ENCODE measurements at places on chromosomes 16 and 17.

DNA sequence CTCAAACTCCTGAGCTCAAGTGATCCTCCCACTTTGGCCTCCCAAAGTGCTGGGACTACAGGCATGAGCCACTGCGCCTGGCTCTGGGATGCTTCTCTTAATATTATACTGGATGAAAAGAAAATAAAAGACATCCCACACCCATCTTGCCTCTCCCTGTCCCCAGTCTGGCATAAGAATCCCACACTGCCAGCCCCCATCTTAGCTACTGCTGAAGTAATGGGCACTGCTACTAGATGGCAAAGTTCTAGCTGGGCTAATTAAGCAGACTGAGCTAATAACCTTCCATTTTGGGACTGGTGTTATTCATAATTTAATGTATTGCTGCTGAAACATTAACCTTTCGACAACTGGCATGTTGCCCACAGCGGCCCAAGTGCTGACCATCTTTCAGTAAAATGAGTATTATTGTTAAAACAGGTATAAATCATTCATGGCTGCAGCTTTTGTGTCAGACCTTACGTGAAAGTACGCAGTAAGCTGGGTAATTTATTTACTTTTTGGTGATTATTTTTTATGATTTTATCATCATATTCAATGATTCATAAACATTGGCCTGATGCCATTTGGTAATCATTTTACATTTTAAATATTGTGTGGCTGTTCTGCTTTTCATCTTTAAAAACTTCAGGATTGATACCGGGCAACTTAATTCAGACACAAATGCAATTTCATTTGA is 47.4 kb upstream of the ZFHX3 start:
- no peak for DNase-seq

- DNase-seq: no peak
Observed at GRCh38 chr16:19884611-19885450, at the start of gene GPRC5B. Gene GPRC5B, minus strand, starts transcription at chr16:19884848. Its CDS starts 12,003 bp downstream, at chr16:19872845.

- DNase-seq: no peak
Observed at GRCh38 chr17:56821847-56822534, 11.7 kb downstream of the C17orf67 start.

DNA sequence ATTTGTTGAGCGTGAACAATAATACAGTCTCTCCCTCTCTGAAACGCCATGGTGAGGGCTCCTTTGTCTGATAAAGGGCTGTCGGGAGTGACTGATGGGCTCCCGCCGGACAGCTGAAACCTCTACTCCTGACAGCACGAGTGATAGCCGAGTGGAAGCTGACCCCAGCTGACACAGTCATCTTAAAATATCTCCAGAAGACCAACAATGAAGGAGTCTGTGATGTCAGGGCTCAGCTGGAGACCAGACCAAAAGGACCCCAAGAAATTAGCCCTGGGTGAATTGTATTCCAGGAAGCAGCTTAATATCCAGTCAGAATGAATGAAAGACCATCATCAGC is 22.4 kb downstream of the CCDC182 start:
- DNase-seq: no peak

DNA sequence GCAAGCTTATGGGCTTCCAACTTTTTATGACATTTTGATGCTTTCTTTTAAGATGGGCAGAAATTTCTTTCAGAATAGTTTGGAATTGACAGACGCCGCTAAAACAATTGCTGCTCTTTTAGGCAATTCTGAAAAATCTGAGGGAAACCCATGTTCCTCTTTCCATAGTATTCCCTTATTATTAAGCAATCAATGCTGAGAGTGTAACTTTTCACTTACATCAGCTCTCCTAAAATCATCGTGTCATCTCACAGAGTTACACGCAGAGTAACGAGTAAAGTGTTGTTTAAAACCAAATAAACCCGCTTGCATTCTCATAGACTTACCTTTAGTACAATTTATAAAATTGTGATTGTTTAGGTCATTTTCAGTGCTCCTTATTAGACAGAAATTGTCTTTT is 150.6 kb downstream of the MAF start:
- no peak for DNase-seq

GRCh38 chr17:32348483-32348800 is 1.5 kb upstream of the ZNF207 start:
- DNase-seq: no peak

- DNase-seq: no peak
Observed at GRCh38 chr17:51820252-51820651, 338.3 kb downstream of the CA10 start.

DNA sequence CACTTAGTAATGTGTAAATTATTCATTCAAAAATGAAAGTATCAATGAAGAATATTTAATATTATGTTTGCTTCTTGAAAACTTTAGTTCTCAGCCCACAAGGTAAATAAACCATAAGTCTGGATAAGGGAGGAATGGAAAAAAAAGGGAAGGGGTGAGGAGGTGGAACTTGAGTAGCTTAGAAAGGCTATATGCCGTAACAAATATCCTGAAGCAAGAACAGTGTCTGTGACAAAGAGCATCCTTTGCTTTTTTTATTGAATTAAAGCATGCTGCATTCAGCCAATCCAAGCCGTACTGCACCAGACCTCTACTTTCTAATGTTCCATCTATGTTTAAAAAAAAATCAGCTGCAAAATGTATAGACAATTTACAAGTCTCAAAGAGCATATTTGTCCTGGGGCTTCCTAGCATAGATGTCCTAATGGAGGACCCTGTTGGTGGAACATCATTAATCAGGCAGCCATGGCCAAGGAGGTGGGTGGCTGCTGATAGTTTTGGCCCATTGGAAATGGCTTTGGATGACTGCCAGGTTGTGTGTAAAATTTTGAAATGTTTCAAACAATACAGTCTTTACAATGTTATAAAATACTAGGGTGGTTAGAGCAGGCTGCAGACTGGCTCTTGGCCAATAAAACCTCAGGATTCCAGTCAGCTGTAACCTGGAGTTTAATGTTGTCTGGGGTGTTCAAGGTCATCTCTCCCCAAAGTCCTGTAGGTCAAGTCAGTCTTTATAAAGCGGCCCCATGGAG is 895.8 kb upstream of the SOX9 start:
- DNase-seq: no peak

DNA sequence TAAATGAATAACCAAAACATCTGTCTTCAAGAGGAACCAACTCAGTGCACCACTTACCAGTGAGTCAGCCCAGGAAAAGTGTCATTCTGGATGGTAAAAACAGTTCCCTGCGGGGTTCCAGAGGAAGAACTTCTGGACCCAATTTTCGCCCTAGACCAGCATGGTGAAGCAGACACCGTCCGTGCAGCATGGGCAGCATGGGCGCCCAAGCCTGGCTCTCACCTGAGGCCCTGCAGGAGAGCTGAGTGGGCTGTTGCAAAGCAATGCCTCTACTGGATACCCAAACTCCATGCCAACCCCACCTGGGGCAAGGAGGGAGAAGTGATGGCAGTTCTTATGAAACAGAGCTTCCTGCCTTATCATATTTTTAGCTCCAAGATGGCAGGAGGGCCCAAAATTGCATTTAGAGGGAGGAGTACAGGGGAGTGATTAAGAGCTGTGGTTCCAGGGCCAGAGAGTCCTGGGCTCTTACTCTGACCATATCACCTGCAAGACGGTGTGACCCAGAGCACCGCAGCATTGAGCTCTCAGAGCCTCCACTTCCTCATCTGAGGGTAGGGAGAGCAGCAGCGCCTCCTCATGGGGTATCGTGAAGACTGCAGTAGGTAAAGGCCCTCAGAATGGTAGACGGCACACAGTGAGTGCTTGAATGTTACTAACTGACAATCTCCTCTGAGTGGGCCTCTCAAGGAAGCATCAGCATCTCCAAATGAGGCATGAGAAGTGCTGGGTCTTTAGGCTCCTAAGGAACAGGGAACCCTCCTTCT is 16.6 kb upstream of the INPP5K start:
- no peak for DNase-seq

GRCh38 chr17:76968707-76969597 is 100.7 kb downstream of the MGAT5B start:
- DNase-seq: no peak

DNA sequence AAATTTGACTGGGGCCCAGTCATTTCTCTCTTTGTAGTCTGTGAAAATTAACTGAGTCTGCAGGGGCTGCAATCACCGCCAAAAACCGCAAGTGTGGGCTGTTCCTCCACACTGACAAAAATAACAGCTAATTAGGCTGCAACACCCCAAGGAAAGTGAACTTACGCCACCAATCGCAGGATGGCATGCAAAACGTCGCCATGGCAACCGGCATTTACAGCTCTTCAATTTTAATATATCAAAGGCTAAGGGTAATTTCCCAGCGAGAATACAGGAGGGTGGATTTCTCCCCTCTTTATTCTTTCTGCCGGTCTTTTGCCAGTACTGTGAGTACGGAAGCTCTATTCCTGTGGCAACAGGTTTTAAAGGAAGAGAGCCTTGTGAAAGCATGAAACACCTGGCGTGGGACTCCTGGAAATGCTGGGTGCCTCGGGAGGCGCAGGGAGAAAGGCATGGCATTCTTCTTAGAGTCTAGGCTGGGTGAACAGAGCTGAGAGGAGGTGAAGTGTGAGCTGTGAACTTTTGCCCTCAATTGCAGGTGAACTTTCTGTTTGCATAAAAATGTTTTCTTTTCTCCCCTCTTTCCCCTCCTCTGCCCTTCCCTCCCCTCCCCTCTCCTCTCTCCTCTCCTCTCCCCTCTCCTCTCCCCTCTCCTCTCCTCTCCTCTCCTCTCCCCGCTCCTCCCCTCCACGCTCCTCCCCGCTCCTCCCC is 399.7 kb downstream of the XYLT1 start:
- peak; percentile 74 for DNase-seq

GRCh38 chr16:28089992-28090365 is 26.5 kb upstream of the GSG1L start:
- no peak for DNase-seq

DNA sequence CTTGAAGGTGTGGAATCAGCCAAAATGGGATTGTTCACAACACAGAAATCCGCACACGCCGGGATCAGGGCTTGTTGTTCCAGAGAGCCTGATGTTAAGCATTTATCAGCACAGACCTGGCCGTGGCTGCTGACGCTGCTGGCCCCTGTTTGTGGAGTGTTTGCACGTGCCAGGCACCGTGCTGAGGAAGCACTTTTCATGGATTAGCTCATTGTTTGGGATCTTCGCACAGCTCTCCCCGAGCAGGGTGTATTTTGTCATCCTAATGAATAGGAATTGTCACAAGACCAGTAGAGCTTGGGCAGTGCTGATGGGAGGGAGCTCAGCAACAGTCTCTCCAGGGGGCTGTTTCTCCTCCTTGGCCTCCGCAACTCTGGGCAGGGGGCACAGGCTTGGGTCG is 160.4 kb upstream of the PLCG2 start:
- no peak for DNase-seq

GRCh38 chr17:48055531-48056245 is 7.5 kb downstream of the NFE2L1 start:
- DNase-seq: peak; percentile 85

- DNase-seq: no peak
Observed at GRCh38 chr17:78022425-78022824, 63.9 kb downstream of the TNRC6C start.

GRCh38 chr17:61756561-61756960 is 106.8 kb downstream of the BRIP1 start:
- no peak for DNase-seq

DNA sequence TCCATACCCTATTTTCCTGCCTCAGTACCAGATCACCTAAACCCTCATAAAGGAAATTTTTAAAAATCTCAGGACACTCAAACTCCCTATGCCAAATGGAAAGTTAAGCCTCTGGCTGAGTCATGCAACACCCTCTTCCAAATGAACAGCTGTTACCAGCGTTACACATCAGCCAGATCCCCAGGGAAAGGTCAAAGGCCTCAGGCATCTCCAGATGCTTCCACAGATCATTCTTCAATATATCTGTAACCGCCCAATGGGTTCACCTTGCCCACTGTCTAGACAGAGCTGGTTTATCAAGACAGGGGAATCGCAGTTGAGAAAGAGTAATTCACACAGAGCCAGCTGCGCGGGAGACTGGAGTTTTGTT is 29.1 kb upstream of the SHCBP1 start:
- no peak for DNase-seq

- DNase-seq: no peak
Observed at GRCh38 chr17:4508207-4508606, 9.5 kb downstream of the SPNS2 start.

GRCh38 chr16:81879625-81880024 is 100.5 kb downstream of the PLCG2 start:
- DNase-seq: no peak

DNA sequence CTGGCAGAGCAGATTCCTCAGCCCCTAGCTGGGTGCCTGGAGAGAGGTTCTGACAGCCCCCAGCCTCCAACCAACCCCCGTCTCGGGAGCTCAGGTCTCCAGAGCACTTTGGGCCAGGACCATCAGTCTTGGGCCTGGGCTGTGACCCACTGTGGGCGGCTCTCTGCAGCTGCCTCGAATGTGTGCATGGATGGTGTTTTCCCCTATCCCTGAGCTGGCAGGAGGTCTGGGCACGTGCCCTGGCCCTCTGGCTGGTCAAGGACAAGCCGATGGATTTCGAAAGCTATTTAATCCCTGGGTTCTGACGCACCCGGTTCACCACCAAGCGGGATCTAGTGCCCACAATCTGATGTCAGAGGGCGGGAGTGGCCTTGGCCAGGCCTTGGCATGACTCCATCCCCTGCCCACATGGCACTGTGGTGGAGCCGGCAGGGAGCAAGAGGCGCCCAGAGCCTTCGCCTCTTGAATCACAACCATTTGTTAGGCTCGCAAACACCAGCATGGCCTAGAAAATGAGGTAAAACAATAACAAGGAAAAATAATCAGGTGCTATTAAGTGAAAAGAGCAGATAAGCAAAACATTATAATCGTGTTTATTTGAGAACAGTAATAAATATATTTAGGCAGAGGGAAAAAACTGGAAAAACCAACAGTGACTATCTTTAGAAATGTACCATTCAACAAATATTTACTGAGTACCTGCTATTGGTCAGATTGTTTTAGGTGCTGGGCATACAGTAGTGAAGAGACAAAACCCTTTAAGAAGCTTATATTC is 69.3 kb upstream of the TOB1 start:
- no peak for DNase-seq

GRCh38 chr17:37802712-37803416 is 58.0 kb upstream of the HNF1B start:
- DNase-seq: no peak

DNA sequence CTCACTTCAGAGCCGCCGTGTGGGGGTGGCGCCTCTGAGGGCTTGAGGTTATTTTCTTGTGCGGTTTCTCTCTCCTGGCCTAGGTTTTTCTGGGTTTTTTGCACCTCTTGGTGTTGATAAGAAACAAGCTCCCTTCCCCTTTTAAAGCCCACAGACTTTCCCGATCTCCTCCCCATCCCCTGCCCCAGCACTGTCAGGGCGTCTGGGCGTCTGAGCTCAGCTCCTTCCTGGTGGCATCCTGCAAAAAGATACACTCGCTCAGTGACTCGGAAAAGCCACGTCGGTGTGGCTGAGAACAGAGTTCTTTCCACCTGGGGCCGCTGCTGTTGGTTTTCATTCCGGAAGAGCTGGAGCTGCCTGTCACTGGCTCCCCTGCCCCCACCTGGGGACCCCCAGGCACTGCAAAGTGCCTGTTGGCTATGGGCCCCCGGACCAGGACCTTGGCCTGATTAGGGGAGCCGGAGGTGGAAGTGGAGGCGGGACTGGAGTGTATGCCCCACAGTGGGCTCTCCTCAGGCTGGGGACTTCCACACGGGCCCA is 14.5 kb downstream of the BAIAP2 start:
- DNase-seq: no peak

All from natural killer cell treated with Interleukin-12 subunit alpha and Interleukin-12 subunit beta and Interleukin-15 and Interleukin-18, amount 100 ng/mL, for 72 hours (primary cell).